Ascending aorta (tissue), 2 donors: ENCODE measurements at places on chromosomes 7 and 10.
A peak's percentile ranks its signal among the peaks of the same experiment; 100 is the strongest.

DNA sequence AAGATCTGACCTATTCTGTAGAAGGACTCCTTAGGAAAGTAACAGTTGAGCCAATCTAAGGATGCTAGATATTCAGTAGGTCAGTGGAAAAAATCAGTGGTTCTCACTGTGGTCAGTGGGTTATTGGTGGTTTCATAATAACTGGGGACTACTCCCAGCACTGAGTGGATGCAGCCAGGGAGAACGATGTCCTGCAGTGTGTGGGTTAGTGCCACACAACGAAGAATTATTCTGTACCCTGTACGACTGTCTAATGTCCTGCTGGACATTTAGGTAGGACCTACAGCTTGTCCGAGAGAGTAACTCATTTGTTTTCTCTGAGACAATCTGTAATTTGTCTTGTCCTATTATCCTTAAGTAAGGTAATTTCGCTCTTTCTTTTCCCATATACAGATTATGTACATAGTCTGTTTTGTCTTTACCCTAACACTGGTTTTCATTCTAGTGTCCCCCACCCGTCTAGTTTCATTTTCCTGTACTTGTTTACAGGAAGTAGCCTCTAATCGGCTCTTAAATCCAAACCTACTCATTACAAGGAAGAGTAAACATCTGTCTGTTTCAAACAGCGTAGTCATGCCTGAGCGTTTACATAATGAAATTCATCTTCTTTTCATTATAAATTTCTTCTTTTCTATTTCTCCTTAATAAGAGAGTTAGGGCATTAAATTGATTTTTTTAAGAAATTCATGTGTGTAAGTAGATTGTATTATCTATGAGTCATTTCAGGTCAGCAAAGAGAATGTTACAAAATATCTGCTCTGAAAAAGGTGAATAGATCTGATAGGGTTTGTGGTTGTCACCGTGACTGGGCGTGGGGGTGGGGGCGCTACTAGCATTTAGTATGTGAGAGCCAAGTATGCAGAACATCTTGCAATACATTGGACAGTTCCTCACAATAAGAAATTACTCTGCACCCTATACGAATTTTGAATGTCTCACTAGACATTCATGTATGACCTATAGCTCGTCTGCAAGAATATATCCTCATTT, 8.3 kb upstream of the ZC3HAV1L start:
- DNase-seq = no peak

GRCh38 chr10:8174762-8175161, 120.3 kb downstream of the GATA3 start:
- DNase-seq = no peak

DNA sequence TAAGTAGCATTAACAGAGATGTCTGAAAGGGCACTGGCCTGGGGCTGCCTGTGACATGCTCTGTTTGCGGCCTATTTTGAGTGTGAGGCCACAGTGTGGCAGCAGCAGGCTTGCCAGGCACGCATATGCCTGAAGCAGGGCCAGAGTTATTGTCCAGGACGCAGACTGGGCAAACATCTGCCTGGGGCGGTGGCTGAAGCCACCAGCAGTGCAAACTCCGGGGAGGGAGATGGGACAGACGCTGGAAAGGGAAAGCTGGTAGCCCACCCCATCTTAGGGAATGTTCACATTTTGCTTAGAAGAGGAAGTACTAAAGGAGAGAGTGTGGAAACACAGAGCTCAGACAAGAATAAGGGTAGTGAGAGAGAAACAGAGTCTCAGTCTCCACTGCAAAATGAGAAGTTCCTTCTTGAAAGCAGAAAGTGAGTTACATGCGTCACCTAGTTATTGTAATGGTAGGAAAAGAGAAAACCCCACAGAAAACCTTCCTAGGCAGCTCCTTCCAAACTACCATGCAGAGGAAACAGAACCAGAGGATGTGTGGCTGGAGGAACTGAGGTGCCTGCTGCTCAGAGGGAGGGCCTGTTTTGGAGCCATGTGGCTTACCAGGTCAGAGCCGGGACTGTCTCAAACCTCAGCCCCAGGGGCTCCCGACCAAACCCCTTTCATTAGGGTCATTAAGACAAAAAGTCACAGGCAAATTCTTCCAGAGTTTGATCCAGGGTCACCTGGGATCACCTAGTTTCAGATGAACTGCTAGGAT, 14.5 kb downstream of the AKR1B1 start:
- DNase-seq = no peak

DNA sequence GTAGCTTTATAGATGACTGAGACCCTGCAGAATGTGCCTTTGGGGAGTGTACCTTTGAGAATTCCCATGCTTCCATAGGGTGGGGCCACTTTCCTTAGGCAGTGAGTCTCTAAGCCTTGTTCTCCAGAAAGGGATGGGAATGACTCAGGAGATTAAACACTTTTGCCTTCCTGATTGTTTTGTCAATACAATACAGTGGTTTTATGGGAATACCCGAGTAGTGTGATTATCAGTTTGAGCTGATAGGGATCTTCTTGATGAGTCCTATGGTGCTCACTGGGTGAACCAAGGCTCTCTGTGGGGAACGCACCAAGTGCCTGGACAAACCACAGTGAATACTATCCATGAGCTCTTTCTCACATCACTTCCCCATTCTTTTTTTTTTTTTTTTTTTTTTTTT, 6.3 kb downstream of the MYOF start:
- DNase-seq = no peak

GRCh38 chr10:100341953-100342626, 4.9 kb upstream of the SCD start:
- no peak for DNase-seq

DNA sequence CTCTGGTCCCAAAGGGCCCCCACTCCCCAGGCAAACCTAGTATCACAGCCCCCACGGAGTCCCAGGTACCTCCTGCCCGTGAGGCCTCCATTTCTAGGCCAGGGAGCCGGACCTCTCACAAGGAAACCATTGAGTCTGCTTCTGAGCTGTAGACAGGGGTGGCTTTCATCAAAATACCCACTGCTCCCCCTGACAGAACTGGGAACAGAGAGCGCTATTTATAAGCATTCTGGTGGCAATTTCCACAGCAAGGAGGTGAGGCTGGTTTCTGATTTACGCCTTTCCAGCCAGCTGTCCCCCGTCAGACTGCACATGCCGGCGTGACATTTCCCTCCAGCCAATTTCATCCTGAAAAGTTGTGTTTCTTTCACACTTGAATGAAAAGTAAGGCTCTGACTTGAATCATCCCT, 407.5 kb upstream of the PRKCQ start:
- no peak for DNase-seq

- no peak for DNase-seq
Measured at GRCh38 chr10:80444124-80444523, 10.0 kb upstream of the TSPAN14 start.

DNA sequence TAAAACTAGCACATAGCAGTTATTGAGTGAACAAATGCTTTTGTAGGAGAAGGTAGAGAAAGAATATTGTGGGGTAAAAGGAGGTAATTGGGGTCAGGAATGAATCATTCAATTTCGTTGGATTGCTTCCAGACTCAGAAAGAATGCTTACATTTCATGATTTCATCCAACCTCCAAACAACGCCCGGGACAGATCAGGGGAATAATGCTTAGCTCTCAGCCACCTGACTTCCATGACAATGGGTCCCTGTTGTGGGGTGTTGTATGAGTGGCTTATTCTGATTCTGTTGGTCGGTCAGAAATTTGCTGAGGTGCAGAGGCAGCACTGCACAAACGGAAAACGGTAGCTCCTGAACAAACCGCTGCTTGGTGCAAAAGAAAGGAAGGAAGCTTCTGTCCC, 24.0 kb upstream of the INPP5F start:
- DNase-seq = no peak

- no peak for DNase-seq
Measured at GRCh38 chr7:30575910-30576309, 18.8 kb upstream of the GARS1 start.

- DNase-seq = no peak
Measured at GRCh38 chr7:74262639-74263398, 8.6 kb upstream of the RFC2 start.

DNA sequence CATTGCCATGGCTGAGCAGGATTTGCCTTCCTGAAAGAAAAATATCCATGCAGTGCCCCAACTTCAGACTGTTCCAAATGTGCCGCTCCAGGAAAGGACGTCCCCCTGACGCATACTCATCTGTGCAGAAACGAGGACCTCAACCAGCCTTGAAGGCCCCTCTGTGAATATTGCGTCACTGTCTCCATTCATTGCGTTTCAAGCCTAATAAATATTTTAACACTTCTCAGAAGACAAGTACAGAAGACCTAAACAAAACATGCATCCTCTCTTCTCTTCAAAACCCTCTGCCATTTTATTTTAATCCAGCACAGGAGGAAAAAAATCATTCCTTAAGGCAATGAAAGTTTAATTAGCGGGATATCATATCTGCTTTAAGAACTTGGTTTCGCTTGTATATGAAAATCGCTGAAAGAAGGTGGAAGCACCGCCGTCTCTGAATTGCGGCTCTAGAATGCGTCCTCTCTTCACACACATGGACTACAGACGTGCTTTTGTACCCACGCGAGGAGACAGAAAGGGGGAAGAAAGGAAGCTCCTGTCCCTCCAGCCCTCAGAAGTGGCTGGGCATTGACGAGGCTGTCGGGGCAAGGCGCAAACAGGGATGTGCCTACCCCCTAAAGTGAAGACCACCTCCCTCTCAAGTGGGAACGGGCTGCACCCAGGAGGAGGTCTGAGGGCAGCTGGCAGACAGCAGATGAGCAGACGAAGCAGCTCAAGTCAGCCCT, 36.8 kb downstream of the RGS10 start:
- DNase-seq = no peak

DNA sequence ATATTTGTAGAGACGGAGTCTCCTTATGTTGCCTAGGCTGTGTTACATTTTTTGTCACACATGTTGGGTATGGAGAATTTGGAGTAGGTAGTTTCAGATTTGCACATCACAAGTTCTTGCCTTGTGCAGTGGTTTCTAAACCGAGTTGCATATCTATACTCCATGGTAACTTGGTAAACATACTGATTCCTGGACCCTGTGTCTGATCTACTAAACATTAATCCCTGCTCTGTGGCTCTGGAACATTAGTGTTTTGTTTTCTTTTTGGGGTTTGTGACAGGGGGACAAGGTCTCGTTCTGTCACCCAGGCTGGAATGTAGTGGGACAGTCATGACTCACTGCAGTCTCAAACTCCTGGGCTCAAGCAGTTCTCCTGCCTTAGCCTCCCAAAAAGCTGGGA, 24.7 kb downstream of the AUTS2 start:
- DNase-seq = no peak

GRCh38 chr7:138477581-138477980, 17.5 kb downstream of the TRIM24 start:
- no peak for DNase-seq

GRCh38 chr7:30877015-30877769, 34.5 kb upstream of the AQP1 start:
- DNase-seq = no peak

- DNase-seq = no peak
Measured at GRCh38 chr7:83970081-83970480, 224.5 kb downstream of the SEMA3A start.

- no peak for DNase-seq
Measured at GRCh38 chr7:111356941-111357340, 205.4 kb downstream of the IMMP2L start.

DNA sequence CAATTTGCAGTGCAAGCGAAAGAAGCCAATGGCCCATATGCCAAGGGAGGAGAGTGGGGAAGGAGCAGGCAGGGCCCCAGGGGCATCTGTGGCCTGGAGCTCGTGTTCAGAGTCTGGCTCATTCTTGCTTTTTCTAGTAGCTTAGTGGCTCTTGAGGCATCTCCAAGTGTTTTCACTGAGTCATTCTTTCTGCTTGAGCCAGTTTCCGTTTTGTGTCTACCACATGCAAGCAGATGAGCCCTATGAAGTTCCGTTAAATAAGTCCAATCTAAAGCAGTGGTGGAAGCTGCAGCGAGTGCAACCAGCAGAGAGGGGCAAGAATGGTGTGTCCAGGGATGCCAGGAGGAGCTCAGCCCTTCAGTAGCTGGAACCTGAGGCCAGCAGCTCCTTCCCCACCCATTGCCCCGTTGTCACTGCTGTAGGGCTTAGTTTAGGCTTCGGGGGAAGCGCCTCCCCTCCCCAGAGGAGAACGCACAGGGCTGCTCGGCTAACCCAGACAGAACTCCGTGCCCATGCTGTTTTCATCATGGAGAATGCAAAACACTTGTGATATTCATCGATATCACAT, 57.4 kb upstream of the EBF3 start:
- DNase-seq = no peak

- peak; percentile 51 for DNase-seq
Measured at GRCh38 chr10:75203724-75204123, 6.9 kb upstream of the VDAC2 start.

- DNase-seq = no peak
Measured at GRCh38 chr7:114405427-114405826, 9.2 kb upstream of the FOXP2 start.

DNA sequence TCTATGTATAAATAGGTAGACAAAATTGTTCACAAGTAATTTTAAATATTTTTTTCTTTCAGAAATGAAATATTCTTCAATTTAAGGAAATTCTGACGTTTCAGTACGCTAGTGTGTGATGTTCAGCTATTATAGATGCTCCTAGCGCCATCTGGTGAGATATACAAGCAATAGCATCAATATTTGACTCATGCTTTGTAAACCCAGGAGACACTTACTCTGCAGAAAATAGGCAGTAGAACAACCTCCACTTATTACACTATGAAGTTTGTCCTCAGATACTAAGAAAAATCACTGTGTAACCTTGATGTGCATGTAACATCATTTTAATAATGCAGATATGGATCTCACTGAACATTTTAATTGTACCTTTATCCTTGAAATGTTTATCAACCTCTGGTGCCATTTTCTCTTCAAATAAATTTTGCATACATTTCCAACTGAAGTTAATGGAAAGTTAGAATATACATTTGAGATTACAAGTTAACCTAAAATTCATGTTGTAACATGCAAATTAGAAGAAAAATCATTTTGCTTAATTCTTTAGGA, 151.5 kb upstream of the FAM3C start:
- no peak for DNase-seq

- DNase-seq = no peak
Measured at GRCh38 chr7:106499897-106500296, 161.1 kb downstream of the CCDC71L start.
